SIG-M5 (cell line): ENCODE measurements at places on chromosomes 2 and 18.

DNA sequence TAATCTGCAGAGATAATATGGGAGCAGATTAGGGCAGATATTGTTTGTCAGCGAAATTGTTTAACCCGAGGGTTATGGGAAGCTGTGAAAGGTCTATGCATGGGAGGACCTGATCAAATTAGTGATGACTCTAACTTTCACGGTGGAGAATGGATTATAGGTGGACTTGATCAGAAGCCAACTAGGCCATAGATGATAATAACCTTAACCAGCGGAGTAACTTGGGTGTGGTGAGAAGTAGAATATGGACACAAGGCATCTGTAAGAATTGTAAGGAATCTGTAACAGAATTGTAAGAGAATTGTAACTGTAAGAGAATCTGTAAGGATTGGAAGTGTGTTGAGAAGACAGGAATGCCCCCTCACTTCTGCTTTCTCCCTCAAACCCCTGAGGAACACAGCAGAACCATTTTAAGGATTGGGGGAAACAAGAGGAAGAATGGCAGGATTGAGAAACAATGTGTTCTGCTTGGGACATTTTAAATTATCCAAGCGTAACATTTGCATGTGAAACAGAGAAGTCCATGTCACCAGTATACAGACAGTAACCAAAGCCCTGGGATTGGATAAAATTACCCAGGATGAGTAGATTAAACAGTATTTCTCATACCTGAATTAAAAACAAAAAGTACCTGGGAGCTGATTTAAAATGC, 14.9 kb upstream of the SLC39A10 start:
- no peak for DNase-seq

GRCh38 chr2:233964581-233964980, 47.4 kb downstream of the TRPM8 start:
- no peak for DNase-seq

DNA sequence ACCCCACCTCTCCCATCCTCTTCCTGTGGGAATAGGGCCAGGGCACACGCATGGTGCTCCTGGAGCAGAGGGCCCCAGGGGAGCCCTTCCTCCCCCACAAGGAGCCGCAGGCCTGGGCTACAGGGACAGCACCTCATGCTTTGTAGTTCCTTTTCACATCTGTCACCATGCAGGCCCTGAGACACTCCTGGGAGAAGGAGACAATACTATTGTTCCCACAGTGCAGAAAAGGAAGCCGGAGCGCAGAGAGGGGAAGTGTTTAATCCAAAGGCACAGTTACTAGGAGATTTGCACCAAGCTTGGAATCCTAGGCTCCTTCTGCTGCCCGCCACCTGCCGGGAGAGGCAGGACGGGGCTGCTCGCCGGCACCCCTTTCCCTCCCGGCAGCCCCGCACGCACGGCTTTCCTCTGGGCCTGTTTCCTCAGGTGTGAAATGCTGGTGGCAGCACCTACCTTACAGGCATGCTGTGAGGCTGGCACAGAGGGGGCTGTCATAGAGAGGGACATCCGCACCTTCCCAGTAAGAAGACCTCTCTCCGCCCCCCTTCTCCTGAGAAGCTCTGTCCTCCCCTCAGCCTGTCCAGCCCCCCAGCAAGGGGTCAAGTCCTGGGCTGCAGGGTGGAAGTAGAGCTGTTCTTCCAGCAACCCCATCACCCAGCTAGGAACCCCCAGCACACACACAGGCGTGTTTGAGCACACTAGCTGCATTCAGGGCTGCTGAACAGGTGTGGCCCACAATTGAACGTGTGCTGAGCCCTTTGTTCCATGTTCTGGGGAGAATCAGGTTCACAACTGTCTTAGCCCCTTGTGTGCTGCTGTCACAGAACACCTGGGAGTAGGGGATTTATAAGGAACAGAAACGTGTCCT, 62.6 kb downstream of the SMAD7 start:
- no peak for DNase-seq

DNA sequence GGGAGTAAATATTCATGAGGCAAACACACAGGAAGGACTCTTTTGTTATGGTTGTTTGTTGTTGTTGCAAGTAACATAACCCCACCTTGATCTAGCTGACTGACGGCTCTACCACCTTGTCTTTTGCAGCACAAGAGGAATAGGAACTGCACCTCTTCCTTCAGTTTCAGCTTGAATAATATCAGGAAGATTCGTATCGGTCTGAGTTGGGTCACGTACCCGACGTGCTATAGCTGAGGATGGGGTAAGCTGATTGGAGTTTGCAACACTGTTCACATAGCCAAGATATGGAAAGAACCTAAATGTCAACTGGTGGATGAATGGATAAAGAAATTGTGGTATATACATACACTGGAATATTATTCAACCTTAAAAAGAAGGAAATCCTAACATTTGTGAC, 14.5 kb upstream of the IL1RN start:
- DNase-seq = no peak

GRCh38 chr2:28080911-28081310, 190.4 kb downstream of the BABAM2 start:
- DNase-seq = no peak

DNA sequence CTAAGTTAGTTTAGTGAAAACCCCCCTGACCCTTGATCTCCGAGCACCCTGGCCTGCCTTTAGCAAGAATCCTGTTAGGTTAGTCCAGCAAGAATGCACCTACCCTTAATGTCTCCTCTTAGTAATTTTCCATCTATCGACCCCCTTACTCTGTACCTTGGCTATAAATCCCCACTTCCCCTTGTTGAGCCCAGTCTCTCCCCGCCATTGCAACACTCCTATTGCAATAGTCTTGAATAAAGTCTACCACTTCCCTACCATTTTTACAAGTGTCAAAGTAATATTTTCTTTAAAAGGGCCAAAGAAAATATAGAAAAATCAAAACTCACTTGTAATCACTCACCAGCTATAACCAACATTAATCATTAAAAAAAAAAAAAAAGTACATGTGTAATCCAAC, 4.2 kb upstream of the ZBTB7C start:
- DNase-seq = no peak

DNA sequence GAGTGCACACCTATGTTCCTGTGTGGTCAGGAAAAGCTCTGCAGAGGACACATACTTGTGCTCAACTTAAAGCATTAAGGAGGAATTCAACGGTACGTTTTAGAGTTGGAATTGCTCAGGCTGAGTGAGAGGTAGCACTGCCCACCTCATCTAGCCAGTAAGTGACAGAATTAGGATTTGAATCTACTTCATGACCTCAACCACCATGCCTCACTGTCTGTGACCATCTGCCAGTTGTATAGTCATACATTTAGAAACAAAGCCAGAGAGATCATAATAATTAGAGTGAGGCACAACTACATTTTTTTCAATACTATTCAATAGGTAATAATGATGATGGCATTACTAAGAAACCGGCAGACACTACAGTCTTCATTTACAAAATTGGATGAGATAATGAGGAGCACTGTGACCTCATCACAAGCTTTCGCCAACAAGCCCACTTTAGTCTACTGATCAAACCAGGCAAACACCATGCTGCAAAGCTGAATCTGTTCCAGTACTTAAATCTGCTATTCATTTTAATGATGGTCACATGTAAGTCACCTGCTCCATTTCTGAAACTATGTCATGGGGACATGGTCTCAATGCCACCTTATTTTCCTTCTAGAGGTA, 1018.4 kb downstream of the TMEM182 start:
- no peak for DNase-seq

- no peak for DNase-seq
Measured at GRCh38 chr2:205998583-205998982, 87.4 kb downstream of the INO80D start.

- DNase-seq = no peak
Measured at GRCh38 chr2:72222829-72223564, 75.3 kb upstream of the CYP26B1 start.

DNA sequence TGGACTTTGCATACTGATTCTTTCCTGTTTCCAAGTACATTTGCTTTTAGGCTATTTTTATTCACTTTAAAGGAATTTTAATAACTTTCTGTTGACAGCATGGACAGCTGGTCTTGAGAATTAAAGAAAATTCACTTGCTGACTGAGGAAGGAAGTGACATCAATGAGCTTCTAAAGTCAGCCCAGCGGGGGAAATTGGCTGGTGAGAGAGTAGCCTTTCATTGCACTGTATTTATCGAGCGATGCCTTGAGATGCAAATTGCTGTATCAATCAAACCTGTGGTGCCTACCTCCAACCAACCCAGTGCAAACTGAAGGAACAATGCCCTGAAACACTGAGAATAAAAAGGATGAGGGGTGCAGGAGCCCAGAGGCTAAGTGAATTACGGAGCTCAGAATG, 91.4 kb upstream of the AQP4 start:
- no peak for DNase-seq

GRCh38 chr2:150441784-150442183, 45.7 kb downstream of the RND3 start:
- DNase-seq = no peak

GRCh38 chr2:222707689-222708273, 36.3 kb downstream of the MOGAT1 start:
- DNase-seq = no peak

DNA sequence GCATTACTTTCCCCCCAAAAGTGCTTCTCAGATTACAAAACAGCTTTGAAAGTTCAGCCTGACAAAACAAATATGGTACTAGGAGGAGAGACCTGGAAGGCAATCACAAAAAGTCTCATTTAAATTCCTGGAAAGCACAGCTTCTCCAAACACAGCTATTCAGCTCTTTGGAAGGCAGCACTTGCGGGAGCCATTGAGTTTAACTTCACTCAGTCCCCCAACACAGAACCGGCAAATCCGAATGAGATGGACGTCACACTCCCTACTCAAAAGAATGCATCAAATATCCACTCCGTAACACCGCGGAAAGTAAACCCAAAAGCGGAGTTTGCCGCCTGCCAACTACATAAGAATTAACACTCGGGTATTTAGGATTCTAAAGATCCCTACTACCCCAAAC, 638 bp downstream of the ST6GAL2 start:
- no peak for DNase-seq

- DNase-seq = no peak
Measured at GRCh38 chr2:232026910-232027309, 65.4 kb downstream of the DIS3L2 start.

- no peak for DNase-seq
Measured at GRCh38 chr2:11647834-11648600, 22.0 kb downstream of the NTSR2 start.

DNA sequence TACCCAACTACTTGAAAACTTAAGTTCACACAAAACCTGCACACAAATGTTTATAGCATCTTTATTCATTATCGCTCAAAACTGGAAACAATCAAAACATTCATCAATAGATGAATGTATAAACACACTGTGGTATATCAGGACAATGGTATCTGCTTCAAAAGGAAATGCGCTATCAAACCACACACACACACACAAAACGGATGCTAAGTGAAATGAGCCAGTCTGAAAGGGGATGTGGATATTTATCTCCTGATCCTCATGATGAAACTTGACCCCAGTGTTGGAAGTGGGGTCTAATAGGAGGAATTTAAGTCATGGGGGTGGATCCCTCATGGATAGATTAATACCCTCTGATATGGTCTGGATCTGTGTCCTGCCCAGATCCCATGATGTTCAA, 22.0 kb downstream of the PDCL3 start:
- no peak for DNase-seq

GRCh38 chr2:36981911-36982310, 15.6 kb upstream of the STRN start:
- no peak for DNase-seq

- DNase-seq = no peak
Measured at GRCh38 chr2:186590759-186591505, 1.1 kb downstream of the ITGAV start.

GRCh38 chr2:172702451-172702850, 33.2 kb upstream of the RAPGEF4 start:
- DNase-seq = no peak

DNA sequence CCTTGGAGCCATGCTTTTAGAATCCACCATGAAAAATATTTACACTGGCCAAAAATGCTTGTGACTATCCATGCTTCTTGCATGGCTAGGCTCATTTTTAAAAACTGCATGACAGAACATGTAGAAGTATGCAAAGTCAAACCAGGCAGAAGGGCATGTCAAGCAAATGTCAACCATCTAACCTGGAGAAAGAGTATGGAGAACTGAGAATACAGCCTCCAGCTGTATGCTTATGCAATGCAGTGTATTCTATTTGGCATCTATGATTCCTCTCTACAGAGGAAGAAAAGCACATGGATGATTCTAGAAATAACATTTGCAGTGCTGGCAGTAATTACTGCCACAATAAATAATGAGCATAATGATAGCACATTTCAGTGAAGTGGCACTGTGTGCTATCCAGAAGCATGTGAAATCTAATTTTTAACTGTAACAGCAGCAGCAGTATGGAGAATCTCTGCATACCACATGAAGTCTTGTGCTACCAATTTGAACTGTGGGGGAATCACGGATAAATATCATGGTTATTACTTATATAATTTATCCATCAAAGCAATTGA, 87.3 kb upstream of the CCDC141 start:
- no peak for DNase-seq

DNA sequence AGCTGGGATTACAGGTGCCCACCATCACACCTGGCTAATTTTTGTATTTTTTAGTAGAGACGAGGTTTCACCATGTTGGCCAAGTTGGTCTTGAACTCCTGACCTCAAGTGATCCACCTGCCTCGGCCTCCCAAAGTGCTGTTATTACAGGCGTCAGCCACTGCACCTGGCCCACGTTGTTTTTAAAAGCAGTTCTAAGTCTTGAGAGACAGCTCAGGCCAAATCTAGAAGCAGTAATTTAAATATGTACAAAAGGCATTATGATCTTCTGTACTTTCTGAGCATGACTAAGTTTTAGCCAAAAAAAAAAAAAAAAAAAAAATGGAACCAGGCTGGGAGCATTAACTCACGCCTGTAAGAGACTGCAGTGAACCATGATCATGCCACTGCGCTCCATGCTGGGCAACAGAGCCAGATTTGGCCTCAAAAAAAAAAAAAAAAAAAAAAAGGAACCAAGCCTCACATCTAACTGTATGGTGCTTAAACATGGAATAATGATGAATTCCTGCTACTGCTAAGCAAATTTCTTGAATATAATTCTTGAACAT, 4.0 kb downstream of the ABHD3 start:
- no peak for DNase-seq

- DNase-seq = no peak
Measured at GRCh38 chr2:204486805-204487204, 58.5 kb upstream of the PARD3B start.
